Kidney (tissue), 22 donors: ENCODE measurements at places on chromosomes 5 and 9. TPM values are rescaled to one million over a fixed set of nuclear protein-coding genes. Genes with fewer than 3 reads are reported as not detected.

DNA sequence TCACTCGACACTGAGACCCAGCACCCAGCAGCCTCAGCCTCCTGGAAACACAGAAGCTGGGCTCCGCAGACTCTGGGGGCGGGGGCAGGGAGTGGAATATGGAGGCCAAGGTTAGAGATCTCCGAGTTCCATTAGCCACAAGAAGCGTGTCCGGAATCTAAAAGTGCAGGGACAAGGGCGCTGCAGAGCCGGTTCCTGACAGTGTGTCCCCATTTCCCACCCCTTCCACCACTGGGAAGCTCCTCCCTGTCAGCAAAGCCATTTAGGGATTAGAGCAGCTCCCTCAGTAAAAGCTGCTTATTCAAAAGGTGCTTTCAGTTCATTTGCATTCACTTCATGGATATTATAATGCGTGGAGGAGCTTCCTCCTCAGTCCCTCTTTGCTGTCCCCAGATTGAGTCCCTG, 74.1 kb upstream of the HSPA9 start:
- DNase-seq = no peak
- H3K27ac ChIP-seq = no peak overlapping the region
- no peaks in the 10 kb centered on the region for H3K27me3 ChIP-seq

- H3K4me3 ChIP-seq = no peak overlapping the region
- DNase-seq = no peak
- no peaks in the 10 kb centered on the region for H3K4me1 ChIP-seq
- H3K36me3 ChIP-seq = no peaks in the 10 kb centered on the region
- H3K27me3 ChIP-seq = no peaks in the 10 kb centered on the region
- no peak overlapping the region for H3K27ac ChIP-seq
These were observed 250.8 kb upstream of the IRX2 start for GRCh38 chr5:3002230-3002629.

DNA sequence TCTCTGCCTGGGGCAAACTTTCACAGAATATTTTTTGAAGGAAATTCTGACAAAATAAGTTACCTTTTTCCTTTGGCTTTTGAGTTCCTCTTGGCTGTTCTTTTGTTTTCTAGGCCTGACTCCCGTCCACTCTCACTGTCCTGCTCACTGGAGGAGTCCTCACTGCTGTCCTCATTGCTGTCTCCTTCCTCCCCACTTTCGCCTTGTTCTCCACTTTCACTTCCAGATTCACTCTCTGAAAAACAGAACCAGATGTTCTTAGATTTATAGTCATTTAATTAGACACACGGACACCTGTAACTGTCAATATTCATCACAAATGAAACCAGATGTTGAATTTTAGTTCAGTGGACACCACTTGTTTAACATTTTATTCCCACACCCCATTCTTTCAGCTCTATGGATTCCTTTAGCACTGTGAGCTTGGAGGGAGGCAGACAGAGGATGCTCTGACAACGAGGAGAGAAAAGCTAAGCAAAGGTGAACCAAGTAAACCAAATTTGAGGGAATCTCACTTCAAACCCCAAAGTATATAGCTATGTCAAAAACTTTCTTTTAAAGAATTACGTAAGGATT, 180.7 kb downstream of the AP3B1 start:
- H3K4me3 ChIP-seq = no peak overlapping the region
- no peak for DNase-seq
- H3K27ac ChIP-seq = no peak overlapping the region
- peaks cover 2% of the 10 kb centered on the region for H3K4me1 ChIP-seq

The ALDH7A1 gene
- 51.8 TPM for total RNA-seq

DNA sequence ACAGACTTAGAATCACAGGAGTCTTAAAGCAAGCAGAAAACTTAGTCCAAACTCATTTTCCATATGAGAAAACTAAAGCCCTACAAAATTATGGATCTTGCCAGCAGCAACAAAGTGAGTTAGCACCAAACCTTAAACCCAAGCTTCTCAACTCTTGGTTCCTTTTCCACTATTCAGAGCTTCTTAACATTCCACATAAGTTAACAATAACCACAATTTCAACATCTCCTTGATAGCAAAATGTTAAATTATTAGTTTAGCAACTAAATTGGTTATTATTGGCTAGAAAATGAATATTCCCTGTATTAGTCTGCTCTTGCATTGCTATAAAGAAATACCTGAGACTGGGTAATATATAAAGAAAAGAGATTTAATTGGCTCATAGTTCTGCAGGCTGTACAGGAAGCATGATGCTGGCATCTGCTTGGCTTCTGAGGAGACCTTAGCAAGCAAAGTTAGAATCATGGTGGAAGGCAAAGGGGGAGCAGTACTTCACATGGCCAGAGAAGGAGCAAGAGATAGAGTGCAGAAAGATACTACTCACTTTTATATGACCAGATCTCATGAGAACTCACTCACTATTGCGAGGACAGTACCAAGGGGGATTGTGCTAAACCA, 26.2 kb upstream of the ARSB start:
- H3K4me1 ChIP-seq = no peaks in the 10 kb centered on the region
- no peaks in the 10 kb centered on the region for H3K27me3 ChIP-seq
- H3K36me3 ChIP-seq = no peaks in the 10 kb centered on the region
- no peak overlapping the region for H3K27ac ChIP-seq
- DNase-seq = no peak

GRCh38 chr9:36039121-36039520, 2.4 kb downstream of the RECK start:
- DNase-seq = no peak
- H3K4me1 ChIP-seq = peaks cover 3% of the 10 kb centered on the region
- H3K27ac ChIP-seq = no peak overlapping the region
- H3K27me3 ChIP-seq = no peaks in the 10 kb centered on the region
- no peak overlapping the region for H3K4me3 ChIP-seq
- no peaks in the 10 kb centered on the region for H3K36me3 ChIP-seq

The CBY3 gene
- not detected for total RNA-seq

The LHX6 gene
- total RNA-seq = 4.9 TPM

The IL3 gene
- total RNA-seq = not detected

The SUSD1 gene
- 19.8 TPM for total RNA-seq

- no peaks in the 10 kb centered on the region for H3K36me3 ChIP-seq
- H3K27me3 ChIP-seq = no peaks in the 10 kb centered on the region
These were observed 131.1 kb downstream of the TLE1 start for GRCh38 chr9:81558091-81558830.

GRCh38 chr5:73100109-73100508, 20.3 kb upstream of the TMEM171 start:
- no peak overlapping the region for H3K27ac ChIP-seq
- no peaks in the 10 kb centered on the region for H3K27me3 ChIP-seq
- H3K36me3 ChIP-seq = no peaks in the 10 kb centered on the region
- DNase-seq = no peak
- H3K4me3 ChIP-seq = no peak overlapping the region

The SHC3 gene
- 1.5 TPM for total RNA-seq

The EQTN gene
- total RNA-seq = 1.4 TPM

DNA sequence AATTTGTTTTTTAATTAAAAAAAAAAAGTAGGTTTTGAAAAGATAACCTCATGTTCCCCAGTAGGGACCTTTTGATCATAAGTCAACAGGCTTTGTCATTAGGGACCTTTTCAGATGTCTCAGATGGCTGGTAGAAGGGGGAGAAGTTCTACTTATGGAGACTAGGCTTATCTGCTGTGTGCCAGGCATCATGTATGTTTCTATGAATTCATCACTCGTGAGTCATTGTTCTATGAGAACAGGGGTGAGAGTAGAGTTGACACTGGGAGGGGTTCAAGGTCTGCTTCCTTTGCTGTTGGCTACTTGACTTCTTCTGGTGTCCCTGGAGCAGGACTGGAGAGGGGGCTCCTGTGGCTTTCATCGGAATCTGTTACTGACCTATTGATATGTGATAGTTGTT, 138.8 kb downstream of the KDM4C start:
- DNase-seq = no peak
- no peak overlapping the region for H3K27ac ChIP-seq
- peaks cover 3% of the 10 kb centered on the region for H3K4me1 ChIP-seq
- no peak overlapping the region for H3K4me3 ChIP-seq
- H3K27me3 ChIP-seq = no peaks in the 10 kb centered on the region

DNA sequence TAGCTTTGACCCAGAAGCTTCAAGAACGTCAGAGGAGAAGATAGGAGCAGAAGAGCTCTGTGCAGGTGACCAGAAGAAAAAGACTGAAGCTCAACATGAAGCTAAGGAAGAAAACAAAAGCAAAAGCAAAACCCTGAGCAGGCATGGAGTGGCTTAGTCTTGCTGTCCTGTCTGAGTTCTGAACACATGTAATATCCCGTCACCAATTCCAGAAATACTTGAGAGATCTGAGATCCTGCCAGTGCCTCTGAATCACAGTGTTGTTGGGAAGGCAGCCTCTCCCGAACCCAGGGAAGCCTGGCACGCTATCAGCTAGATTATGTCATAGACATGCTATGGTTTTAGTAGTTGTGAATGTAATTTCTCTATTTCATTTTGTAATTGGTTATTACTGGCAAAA, 235.7 kb downstream of the ICE1 start:
- no peak for DNase-seq
- H3K4me3 ChIP-seq = no peak overlapping the region
- no peaks in the 10 kb centered on the region for H3K4me1 ChIP-seq
- no peak overlapping the region for H3K27ac ChIP-seq
- H3K36me3 ChIP-seq = no peaks in the 10 kb centered on the region

DNA sequence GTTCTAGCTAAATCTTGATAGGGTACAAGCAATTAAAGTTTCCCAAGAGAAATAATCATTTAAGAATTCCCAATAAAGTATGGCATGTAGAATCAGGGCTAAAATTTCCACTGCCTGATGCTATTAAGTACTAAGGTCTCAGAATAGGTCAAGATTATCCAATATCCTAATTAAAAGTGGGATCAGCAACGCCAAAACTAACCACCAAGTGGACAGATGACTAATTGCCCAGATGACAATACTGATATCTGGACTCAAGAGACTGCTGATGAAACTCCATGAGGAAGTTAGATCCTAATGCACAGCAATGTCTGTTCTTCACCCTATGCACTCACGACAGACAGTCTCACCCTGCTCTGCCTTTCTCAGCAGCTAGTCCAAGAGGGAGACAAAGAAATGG, 14.3 kb downstream of the DEPDC1B start:
- H3K36me3 ChIP-seq = no peaks in the 10 kb centered on the region
- no peaks in the 10 kb centered on the region for H3K4me1 ChIP-seq
- no peak overlapping the region for H3K4me3 ChIP-seq

- no peaks in the 10 kb centered on the region for H3K36me3 ChIP-seq
- no peaks in the 10 kb centered on the region for H3K4me1 ChIP-seq
- no peak overlapping the region for H3K27ac ChIP-seq
- no peaks in the 10 kb centered on the region for H3K27me3 ChIP-seq
These were observed 5.6 kb upstream of the GMCL2 start for GRCh38 chr5:178192787-178193186.

The DNAI1 gene
- 3.0 TPM for total RNA-seq

GRCh38 chr5:106380736-106381135, 1290.0 kb downstream of the EFNA5 start:
- no peak overlapping the region for H3K4me3 ChIP-seq
- no peaks in the 10 kb centered on the region for H3K27me3 ChIP-seq
- no peaks in the 10 kb centered on the region for H3K36me3 ChIP-seq
- no peaks in the 10 kb centered on the region for H3K4me1 ChIP-seq

The OTP gene
- not detected for total RNA-seq

- no peaks in the 10 kb centered on the region for H3K4me1 ChIP-seq
- H3K27ac ChIP-seq = no peak overlapping the region
- no peak overlapping the region for H3K4me3 ChIP-seq
- H3K36me3 ChIP-seq = no peaks in the 10 kb centered on the region
- no peaks in the 10 kb centered on the region for H3K27me3 ChIP-seq
- no peak for DNase-seq
These were observed 16.0 kb downstream of the CPEB4 start for GRCh38 chr5:173904151-173904550.

GRCh38 chr5:180119031-180119902, 47.7 kb upstream of the RNF130 start:
- H3K36me3 ChIP-seq = no peaks in the 10 kb centered on the region
- H3K27me3 ChIP-seq = no peaks in the 10 kb centered on the region
- no peak overlapping the region for H3K4me3 ChIP-seq
- no peaks in the 10 kb centered on the region for H3K4me1 ChIP-seq

DNA sequence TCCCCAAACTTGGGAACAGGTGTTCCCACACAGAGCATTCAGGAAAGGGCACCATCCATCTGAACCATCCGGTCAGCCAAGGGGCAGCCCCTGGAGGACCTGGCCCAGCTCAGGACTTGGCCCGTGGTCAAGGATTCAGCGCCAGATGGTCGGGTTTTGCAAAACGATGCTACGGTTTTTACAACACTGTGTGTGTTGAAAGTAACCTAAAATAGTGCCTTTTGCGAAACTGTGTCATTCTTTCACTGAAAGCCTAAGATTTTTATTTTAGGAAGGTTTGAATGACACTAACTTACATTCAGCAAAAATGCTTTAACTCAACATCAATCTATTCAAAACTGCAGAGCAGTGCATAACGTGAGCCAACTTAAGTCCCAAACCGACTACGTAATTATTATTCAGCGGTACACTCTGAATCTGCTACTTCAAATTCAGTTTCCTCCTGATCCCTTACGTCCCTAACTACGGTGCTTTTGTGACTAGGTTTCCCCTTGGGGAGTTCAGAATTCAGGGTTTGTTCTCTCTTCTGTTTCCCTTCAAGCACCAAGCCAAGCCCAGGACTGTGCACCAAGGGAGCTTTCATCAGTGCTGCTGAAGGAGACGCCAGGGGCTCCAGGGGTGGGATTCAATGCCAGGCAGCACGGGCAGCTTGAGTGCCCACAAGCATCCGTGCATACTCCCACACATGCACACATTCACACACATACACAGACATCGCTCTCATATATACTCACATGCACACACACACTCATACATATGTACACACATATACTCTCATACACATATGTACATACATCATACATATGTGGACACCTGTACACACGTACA, 25.8 kb downstream of the LPCAT1 start:
- no peak for DNase-seq
- H3K4me3 ChIP-seq = no peak overlapping the region

DNA sequence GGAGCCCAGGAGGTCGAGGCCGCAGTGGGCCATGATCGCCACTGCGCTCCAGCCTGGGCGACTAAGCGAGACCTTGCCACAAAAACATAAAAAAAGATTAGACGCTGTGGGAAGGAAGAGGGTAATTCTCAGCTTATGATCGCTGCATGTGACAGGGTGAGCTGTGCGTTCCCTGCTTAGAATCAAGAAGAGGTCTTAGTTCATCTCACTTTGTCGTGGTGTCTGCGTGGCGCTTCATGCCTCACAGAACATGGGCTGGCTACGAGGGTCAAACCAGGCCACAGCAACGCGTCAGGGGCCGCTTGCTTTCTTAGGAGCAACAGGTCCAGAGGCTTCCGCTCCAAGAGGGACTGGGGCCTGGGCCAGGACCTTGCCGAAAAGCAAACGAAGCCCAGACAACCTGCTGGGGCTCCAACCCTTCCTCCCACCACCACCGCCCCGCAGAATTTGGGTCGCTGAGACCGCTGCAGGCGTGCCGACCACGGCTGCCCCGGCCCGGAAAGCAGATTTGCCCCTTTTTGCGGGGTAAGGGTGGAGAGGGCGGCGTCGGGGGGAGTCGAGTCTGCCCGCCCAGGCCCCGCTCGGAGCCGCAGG, 10.0 kb upstream of the GRIN1 start:
- H3K4me1 ChIP-seq = no peaks in the 10 kb centered on the region
- peak overlapping the region; percentile 61 for H3K4me3 ChIP-seq
- no peak for DNase-seq
- no peak overlapping the region for H3K27ac ChIP-seq
- no peaks in the 10 kb centered on the region for H3K36me3 ChIP-seq

- no peak overlapping the region for H3K27ac ChIP-seq
- no peak overlapping the region for H3K4me3 ChIP-seq
- H3K27me3 ChIP-seq = no peaks in the 10 kb centered on the region
- H3K36me3 ChIP-seq = no peaks in the 10 kb centered on the region
These were observed 47.2 kb upstream of the FBXL7 start for GRCh38 chr5:15452781-15453180.

- peak overlapping the region; percentile 50 for H3K4me3 ChIP-seq
- H3K27ac ChIP-seq = no peak overlapping the region
- H3K36me3 ChIP-seq = no peaks in the 10 kb centered on the region
- H3K27me3 ChIP-seq = no peaks in the 10 kb centered on the region
- H3K4me1 ChIP-seq = no peaks in the 10 kb centered on the region
These were observed 295.0 kb downstream of the PDE4D start for GRCh38 chr5:59598547-59598874.

The PPP3R2 gene
- not detected for total RNA-seq
